Immature natural killer cell (primary cell): ENCODE measurements at places on chromosomes 11 and 22. TPM values are rescaled to one million over a fixed set of nuclear protein-coding genes. Genes with fewer than 3 reads are reported as not detected.
A peak's percentile ranks its signal among the peaks of the same experiment; 100 is the strongest.

- DNase-seq, result no peak
Measured at GRCh38 chr22:46971099-46971763, 208.8 kb downstream of the TBC1D22A start.

DNA sequence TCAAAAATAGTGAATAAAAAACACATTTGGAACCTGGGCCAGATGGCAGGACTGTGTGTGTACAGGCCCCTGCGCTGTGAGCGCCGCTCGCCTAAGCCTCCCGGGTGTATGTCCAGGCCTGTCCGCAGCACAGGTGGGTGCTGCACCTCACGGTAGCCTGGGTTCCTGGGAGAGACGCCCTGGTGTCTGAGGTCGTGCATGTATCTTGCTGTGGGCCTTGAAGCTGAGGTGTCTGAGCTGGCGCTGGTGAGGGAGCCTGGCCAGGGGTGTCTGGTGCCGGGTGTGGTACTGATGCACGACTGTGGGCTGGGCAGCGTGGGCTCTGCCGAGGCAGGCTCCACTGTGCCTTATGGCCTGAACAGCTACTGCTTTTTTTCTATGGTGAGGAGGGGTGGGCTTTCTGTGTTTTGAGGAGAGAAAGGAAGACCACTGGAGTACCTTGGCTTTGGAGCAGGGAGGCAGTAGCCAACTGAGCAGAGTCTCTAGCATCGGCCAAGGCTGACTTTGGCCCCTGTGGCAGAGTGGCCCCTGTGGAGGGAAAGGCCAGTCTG, 4.2 kb upstream of the ZDHHC8 start:
- DNase-seq, result no peak

- DNase-seq, result no peak
Measured at GRCh38 chr22:42904050-42904449, 47.0 kb upstream of the ARFGAP3 start.

- no peak for DNase-seq
Measured at GRCh38 chr22:20036535-20037392, 15.9 kb downstream of the TANGO2 start.

GRCh38 chr11:113497066-113497910, 22.1 kb upstream of the DRD2 start:
- DNase-seq, result no peak

GRCh38 chr11:107859459-107860239, 1.1 kb upstream of the SLC35F2 start:
- DNase-seq, result peak; percentile 4

DNA sequence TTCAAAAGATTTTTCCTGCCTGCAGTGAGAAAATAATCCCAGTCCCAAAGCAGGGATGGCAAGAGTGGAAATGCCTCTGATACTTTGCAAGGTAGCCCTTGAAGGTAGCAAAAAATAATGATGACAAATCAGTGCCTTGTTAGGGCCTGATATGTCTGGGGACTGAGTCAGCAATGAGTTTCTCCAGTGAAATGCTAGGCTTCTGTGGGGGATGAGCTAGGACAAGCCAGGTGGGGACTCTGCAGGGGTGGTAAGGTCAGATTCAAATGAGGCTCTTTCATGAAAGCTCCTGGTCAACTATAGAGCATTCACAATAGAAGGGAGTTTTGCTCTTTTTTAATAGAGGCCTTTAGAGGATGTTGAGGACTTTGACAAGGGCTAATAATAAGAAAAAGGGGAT, 77.7 kb downstream of the ME3 start:
- no peak for DNase-seq

DNA sequence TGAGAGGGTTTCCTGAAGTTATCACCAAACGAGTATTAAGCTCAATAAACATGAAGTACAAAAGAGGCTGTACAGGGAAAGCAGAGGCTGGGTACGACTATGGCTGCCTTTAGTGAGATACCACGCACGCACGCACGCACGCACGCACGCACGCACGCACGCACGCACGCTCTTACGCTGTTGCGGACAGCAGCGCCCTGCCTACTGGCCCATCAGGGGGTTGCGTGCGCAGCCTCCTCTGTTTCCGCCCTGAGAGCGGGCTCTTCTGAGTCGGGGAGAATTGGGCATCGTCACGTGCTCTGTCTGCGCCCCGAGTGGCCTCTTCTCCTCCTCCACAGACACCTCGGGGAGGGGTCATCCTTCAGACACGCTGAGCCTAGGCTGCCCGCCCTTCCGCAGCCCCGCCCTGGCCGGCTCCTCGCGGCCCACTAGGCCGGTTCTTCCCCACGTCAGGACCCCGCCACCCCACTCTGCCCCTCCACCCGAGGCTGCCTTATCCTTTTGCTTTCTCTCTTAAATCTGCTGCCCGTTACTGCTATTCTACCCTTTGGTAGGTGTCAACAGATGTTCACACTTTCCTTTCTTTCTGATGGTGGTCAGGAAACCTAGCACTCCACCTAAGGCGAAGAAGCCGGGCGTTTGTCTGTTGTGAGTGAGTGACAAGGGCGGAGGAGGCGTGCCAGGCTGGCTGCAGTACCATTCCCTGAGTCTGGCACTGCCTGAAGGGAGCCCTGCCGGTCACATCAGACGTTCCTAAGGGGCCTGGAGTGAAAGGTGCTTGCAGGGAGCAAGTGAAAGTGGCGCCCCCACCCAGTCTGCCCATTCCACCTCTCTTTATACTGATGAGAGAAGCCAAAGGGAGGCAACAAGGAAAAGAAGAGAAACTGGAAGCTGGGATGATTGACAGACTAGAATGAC, 300.4 kb upstream of the B3GAT1 start:
- no peak for DNase-seq

- DNase-seq, result no peak
Measured at GRCh38 chr22:36204001-36204631, 2.5 kb upstream of the APOL4 start.

DNA sequence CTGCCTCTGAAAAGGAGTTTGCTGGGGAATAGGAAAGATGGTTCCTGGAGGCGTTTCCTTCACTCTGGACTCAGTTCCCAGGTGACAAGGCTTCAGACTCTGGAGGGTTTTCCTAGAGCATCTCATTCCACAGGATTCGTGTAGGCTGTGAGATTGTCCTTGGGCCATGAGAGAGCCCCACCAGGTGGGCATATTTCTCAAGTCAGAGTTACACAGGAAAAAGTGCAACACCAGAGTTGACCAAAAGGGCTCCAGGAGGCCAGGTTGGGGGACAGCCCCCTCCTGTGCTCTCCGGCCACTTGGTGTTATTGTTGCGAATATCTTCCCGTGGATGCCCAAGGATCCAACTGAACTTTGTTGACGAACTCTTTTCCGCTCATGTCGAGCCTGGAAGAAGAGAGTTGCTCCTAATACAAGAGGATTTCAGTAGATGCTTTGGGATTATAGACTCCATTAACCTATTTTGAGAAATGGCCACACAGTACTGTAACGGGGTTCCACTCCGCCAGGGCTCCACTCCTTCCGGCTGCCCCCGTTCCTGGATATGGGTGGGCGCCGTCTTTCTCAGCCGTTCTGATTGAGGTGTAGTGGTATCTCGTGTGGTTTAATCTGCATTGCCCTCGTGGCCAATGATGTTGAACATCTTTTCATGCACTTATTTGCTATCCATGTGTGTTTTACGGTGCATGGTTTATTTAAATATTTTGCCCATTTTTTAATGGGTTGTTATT, 580.3 kb downstream of the BRD1 start:
- no peak for DNase-seq

GRCh38 chr11:123438131-123438627, 8.1 kb downstream of the GRAMD1B start:
- no peak for DNase-seq

DNA sequence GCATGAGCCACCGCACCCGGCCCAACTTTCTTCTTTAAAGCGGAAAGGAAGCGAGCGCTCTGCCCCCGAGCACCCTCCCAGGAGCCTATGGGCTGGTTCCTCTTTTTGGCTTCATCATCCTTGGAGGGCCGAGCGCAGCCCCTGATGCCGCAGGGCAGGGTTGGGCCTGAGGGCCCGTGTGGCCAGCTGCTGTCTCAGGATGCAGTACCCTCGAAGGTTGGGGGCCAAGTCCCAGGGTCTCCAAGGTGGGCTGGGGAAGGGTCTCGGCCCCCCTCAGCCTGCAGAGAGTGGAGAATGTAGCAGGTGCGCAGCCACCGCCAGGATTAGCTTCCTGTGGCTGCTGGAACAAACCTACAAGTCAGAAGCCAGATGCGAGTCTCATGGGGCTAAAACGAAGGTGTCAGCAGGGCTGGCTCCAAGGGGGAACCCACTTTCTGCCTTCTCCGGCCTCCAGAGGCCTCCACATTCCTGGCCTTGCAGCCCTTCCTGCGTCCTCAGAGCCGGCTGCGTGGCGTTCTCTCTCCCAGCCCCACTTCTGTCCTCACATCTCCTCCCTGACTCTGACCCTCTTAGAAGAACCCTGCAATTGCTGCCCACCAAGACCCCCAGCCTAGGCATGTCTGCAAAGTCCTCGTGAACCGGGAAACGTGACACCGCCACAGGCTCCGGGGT, 2.9 kb downstream of the PANX2 start:
- DNase-seq, result no peak

- no peak for DNase-seq
Measured at GRCh38 chr22:27097506-27097905, 440.1 kb downstream of the MIAT start.

The OR5B21 gene
- not detected for polyA plus RNA-seq

The LSP1 gene
- 593 TPM for polyA plus RNA-seq

The DNAJB13 gene
- not detected for polyA plus RNA-seq

The CSRP3 gene
- not detected for polyA plus RNA-seq

The APOL5 gene
- polyA plus RNA-seq, result not detected

The NXPE4 gene
- polyA plus RNA-seq, result not detected

The TUB gene
- not detected for polyA plus RNA-seq

The NUP160 gene
- 31.5 TPM for polyA plus RNA-seq

The C11orf52 gene
- not detected for polyA plus RNA-seq
